ENCODE measurements at places on chromosomes 7 and 10.

DNA sequence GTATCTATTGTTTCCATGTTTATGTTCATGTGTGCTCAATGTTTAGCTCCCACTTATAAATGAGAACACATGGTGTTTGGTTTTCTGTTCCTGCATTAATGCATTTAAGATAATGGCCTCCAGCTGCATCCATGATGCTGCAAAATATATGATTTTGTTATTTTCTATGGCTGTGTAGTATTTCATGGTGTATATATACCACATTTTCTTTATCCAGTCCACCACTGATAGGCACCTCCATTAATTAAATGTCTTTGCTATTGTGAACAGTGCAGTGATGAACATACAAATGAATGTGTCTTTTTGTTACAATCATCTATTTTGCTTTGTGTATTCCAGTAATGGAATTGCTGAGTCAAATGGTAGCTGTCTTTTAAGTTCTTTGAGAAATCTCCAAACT is 329.4 kb upstream of the MAGI2 start:
- no peaks in the 10 kb centered on the region for H3K36me3 ChIP-seq
- H3K4me3 ChIP-seq, result no peak overlapping the region
- H3K27me3 ChIP-seq, result no peaks in the 10 kb centered on the region
- no peak for DNase-seq
- H3K4me1 ChIP-seq, result no peaks in the 10 kb centered on the region
- no peak overlapping the region for H3K27ac ChIP-seq

DNA sequence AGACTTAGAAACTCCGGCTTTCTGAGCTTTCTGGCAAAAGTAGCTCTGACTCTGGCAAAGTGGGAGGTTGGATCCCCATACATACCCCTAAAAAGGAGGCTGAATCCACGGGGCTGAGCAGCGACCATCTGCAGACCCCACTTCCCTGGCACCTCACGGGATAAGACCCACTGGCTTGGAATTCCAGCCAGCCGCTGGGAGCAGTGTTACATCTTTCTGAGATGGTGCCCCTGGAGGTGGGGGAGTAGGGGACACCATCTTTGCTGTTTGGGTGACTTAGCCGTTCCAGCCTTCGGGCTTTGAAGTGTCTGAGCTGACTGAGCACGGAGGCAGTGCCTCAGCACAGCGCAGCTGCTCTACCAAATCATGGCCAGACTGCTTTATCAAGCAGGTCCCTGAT is 45.0 kb upstream of the GRM3 start:
- no peak for DNase-seq
- no peak overlapping the region for H3K27ac ChIP-seq
- no peaks in the 10 kb centered on the region for H3K27me3 ChIP-seq
- H3K36me3 ChIP-seq, result no peaks in the 10 kb centered on the region
- no peak overlapping the region for H3K4me3 ChIP-seq
- H3K4me1 ChIP-seq, result no peaks in the 10 kb centered on the region

- no peaks in the 10 kb centered on the region for H3K36me3 ChIP-seq
- H3K27ac ChIP-seq, result no peak overlapping the region
- no peak overlapping the region for H3K4me3 ChIP-seq
- H3K4me1 ChIP-seq, result peaks cover 8% of the 10 kb centered on the region
- H3K27me3 ChIP-seq, result no peaks in the 10 kb centered on the region
Measured at GRCh38 chr10:124864421-124865193, 63.0 kb downstream of the ABRAXAS2 start.

DNA sequence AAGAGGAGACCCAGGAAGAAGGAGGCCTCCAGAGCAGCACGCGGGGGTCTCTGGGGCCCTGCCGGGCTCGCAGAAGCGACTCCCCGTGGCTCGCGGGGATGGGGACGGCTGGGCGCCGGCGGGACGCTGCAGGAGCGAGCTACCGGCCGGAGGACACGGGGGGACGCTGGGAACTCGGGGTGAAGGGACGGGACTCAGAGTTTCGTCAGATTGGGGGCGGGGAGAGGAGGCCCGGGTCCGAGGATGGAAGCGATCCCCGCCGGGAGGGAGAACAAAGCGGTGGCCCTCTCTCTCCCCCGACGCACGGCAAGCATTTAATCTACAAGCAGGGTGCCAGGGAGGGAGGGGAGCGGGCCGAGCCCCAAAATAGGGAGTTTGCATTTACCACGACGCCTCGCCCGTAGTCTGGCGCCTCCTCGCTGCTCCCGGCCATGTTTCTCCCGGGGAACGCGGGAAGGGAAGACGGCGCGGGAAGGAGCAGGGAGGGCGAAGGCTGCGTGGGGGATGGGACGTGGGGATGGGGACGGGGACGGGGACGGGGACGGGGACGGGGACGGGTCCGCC is at the start of gene PRTFDC1:
Gene PRTFDC1 (minus strand): TSS at position 464 of the 564 bp plus-strand sequence. CDS start 31 bp downstream, at position 433.
- peak within 1 kb of the TSS; percentile 95 for H3K27ac ChIP-seq
- peak within 1 kb of the TSS; percentile 69 for H3K4me3 ChIP-seq
- DNase-seq, result peak; percentile 85
- H3K4me1 ChIP-seq, result peaks cover 32% of the 10 kb centered on the region
- H3K27me3 ChIP-seq, result no peaks in the 10 kb centered on the region
- H3K36me3 ChIP-seq, result no peaks in the 10 kb centered on the region

- H3K27ac ChIP-seq, result no peak overlapping the region
- DNase-seq, result no peak
- H3K4me3 ChIP-seq, result no peak overlapping the region
- H3K4me1 ChIP-seq, result peaks cover 2% of the 10 kb centered on the region
- peaks cover 14% of the 10 kb centered on the region for H3K36me3 ChIP-seq
Measured at GRCh38 chr10:84428711-84429110, 100.3 kb downstream of the CCSER2 start.

- peaks cover 3% of the 10 kb centered on the region for H3K36me3 ChIP-seq
- H3K4me1 ChIP-seq, result no peaks in the 10 kb centered on the region
- no peak overlapping the region for H3K27ac ChIP-seq
- no peak overlapping the region for H3K4me3 ChIP-seq
- peak; percentile 32 for DNase-seq
Measured at GRCh38 chr7:114988755-114989375, 67.0 kb downstream of the MDFIC start.

- no peak for DNase-seq
- no peaks in the 10 kb centered on the region for H3K36me3 ChIP-seq
- no peak overlapping the region for H3K4me3 ChIP-seq
- no peaks in the 10 kb centered on the region for H3K27me3 ChIP-seq
- no peaks in the 10 kb centered on the region for H3K4me1 ChIP-seq
Measured at GRCh38 chr10:79329529-79329928, 17.7 kb upstream of the PPIF start.

GRCh38 chr10:36494371-36494770 is 631.0 kb upstream of the ANKRD30A start:
- no peaks in the 10 kb centered on the region for H3K27me3 ChIP-seq
- no peaks in the 10 kb centered on the region for H3K36me3 ChIP-seq
- H3K4me3 ChIP-seq, result no peak overlapping the region
- H3K27ac ChIP-seq, result no peak overlapping the region
- DNase-seq, result peak; percentile 87

DNA sequence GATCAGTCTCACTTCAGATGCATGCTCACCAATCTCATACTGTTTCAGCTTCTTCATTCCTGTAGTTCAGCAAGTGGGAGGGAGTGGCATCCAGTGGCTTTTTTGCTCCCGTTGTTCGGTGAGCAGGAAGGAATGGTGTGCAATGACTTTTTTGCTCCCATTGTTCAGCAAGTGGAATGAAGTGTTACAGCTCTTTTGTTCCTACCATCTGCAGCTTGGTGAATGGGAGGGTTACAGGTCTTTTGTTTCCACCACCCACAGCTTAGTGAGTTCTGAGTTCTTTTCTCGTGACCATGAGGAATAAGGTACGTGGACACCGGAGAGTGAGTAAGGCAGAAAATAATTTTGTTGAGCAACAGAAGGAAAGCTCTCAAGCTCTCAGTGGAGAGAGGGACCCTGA is 363.6 kb downstream of the ATRNL1 start:
- no peaks in the 10 kb centered on the region for H3K4me1 ChIP-seq
- H3K36me3 ChIP-seq, result no peaks in the 10 kb centered on the region
- no peak overlapping the region for H3K4me3 ChIP-seq
- no peak for DNase-seq
- no peak overlapping the region for H3K27ac ChIP-seq

DNA sequence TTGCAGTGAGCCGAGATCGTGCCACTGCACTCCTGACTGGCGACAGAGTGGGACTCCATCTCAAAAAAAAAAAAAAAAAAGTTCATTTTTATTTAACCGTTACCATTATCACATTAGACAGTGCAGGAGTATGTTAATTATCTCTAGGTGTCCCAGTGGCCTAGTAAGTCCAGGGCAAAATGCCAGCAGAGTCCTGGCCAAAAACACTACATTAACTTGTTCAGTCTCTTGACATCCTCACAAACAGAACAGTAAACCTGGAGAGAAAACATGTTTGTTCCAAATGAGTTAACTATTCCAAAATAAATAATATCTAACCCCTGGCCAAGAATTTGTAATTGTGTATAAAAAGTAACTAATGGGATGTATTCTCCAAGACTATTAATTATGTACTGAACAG is 43.2 kb downstream of the PTPRZ1 start:
- no peaks in the 10 kb centered on the region for H3K36me3 ChIP-seq
- H3K27ac ChIP-seq, result no peak overlapping the region
- no peaks in the 10 kb centered on the region for H3K27me3 ChIP-seq

DNA sequence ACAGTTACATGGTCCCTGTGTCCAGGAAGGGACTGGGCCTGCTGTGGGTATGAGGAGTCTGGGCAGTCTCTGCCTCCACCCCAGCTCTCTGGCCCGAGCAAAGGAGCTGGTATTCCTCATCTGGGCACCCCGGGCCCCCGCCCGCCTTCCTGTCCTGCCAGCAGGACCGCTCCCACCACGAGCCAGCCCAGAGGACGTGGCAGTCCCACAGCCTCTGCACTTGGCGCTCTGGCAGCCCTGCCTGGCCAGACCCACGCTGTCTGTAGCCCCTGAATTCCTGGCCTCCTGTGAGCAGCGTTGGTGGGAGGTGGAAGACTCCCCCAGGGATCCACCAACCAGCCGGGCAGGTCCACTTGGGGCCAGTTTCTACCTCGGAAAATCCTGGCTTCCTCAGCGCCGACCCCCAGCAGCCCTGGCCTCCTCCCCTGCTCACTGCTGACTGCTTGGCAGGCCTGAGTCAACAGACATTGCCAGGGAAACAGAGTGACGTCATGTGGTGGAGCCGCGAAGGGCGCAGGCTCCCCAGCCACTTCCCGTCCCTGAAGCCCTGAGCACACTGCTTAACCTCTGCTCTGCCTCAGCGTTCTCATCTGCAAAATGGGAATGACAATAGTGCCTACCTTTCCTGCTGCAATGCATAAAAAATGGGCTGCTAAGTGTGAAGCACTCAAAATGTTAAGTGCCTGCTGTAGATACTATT is 21.6 kb upstream of the LIMK1 start:
- H3K27me3 ChIP-seq, result no peaks in the 10 kb centered on the region
- no peak overlapping the region for H3K4me3 ChIP-seq
- peaks cover 11% of the 10 kb centered on the region for H3K4me1 ChIP-seq
- peak overlapping the region; percentile 74 for H3K27ac ChIP-seq

DNA sequence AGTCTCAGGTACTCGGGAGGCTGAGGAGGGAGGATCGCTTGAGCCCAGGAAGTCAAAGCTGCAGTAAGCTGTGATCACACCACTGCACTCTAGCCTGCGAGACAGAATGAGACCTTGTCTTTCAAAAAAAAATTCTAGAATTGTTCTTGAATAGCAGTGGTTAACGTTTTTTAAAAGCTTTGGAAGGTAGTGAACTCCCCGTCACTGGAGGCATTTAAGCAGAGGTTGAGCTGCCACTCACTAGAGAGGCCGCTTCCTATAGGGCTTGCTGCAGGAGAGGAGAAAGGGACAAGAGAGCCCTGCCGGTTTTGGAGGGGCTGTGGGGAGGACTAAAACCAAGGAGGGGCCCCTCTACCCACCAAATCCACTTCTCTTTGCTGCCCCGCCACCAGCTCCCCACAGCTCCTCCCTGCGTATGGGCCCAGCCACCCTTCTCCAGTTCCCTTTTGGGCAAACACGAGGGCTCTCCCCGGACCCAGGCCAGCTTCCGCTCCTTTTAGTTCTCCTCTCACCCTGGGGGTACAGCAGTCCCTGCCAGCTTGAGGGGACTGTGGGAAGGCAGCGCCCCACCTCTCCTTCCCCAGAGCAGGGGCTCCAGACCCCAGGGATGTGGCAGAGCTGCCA is 86.9 kb upstream of the GTF2I start:
- no peaks in the 10 kb centered on the region for H3K27me3 ChIP-seq
- peaks cover 11% of the 10 kb centered on the region for H3K4me1 ChIP-seq
- DNase-seq, result no peak
- no peak overlapping the region for H3K4me3 ChIP-seq
- peaks cover 13% of the 10 kb centered on the region for H3K36me3 ChIP-seq

DNA sequence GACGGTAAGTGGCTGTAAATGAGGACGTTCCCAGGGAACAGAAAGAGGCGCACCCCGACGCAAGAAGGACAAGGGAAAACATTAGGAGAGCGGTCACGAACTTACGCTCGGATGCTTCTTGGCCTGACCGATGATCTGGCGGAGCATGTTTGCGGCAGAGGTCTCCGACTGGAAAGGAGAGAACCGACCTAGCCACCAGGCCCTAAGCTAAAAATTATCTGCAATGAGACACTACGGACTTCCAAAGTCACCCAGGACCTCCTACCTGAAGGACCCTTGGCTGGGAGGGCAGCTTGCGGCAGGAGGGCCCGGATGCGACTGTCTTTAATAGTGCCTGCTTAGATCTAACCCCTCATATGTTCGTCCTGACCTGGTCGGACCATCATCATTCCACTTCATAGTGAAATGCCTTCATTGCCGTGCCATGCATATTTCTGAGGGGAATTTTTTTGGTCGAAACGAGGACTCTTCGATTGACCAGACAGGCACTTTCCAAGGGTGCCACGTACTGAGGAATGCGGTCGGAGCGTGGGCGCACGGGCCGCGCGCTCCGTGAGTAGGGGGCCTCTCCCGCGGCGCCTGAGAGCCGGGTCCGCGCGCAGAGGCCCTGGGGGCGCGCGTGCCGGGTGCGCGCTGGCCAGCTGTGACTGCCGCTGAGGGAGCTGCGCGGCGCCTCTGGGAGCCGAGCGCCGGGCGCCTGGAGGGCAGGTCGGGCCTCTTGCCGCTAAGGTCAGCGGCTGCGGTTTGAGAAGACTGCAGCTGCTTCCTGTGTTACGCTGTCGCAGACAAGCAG is 33.6 kb upstream of the PHF14 start:
- peaks cover 15% of the 10 kb centered on the region for H3K36me3 ChIP-seq
- DNase-seq, result peak; percentile 97
- H3K4me1 ChIP-seq, result peaks cover 8% of the 10 kb centered on the region
- H3K27ac ChIP-seq, result peak overlapping the region; percentile 98

Data from muscle of leg (tissue), 16 donors.